ENCODE measurements at places on chromosomes 6 and 20. TPM values are rescaled to one million over a fixed set of nuclear protein-coding genes. Genes with fewer than 3 reads are reported as not detected.

The MOG gene
- total RNA-seq: not detected

The PCMT1 gene
- total RNA-seq: 205 TPM

The NCOA3 gene
- total RNA-seq: 14.9 TPM

The SLCO4A1 gene
- 34.8 TPM for total RNA-seq

The EPM2A gene
- total RNA-seq: 14.8 TPM

Measured in A172 (cell line).